ENCODE measurements at places on chromosomes 7 and 10.

DNA sequence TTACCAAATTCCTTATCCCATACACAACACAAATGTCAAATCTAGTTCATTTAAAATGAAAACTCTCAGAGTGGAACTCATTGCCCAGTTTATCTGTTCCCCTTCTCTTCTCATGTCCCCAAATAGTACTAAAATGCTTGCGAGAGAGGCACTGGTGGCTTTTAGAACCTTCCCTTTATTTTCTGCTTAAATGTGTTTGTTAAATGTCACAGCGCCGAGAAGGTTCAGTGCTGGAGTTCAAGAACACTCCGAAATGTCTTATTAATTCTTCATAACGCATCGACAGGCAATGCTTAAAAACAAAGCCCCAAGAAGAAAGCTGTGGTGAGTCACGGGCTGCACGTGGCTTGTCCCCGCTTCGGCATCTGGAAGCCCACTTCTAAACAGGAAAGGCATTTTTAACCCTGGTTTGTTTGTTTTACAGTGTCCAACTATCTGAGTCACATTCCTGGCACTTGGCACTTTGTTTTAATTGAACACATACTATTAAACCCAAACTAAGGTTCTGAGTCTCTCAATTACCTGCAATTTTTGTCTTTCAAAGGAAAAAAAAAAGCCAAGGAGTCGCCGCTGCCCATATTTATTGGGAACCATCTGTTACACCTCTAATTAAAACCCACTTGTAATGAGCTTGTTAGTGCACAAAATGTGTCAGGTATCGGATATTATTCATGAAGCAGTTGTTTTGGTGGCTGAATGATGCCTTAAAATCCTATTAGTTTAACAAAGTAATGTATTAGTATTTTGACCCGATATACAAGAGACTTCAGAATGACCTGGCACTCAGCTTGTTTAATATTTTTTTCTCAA lies 49.9 kb upstream of the MGMT start:
- peak; percentile 40 for DNase-seq

- DNase-seq, result no peak
Measured at GRCh38 chr10:102268375-102268888, 23.1 kb downstream of the GBF1 start.

GRCh38 chr7:97499204-97499603 lies 232.7 kb upstream of the TAC1 start:
- no peak for DNase-seq

- no peak for DNase-seq
Measured at GRCh38 chr7:138690495-138690894, 10.7 kb downstream of the SVOPL start.

DNA sequence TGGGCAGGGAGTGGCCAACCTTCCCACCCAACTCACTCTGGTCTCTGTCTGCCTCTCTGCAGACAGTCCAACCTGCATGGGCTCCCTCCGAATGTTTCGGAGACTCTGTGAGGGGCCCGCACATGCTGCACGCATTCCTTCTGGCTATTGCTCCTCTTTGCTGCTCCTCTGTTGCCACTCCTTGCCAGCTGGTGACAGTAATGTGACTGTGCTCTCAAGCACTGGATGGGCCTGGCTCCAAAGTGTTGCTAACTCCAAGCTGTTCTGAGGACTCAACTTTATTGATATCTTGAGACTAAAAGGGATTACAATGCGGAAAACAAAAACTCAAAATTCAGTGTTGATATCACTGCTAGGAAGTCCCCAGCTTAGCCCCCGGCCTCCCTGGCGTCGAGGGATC lies 105.4 kb upstream of the KIF5B start:
- no peak for DNase-seq

GRCh38 chr10:97850446-97850845 lies 803 bp downstream of the GOLGA7B start:
- no peak for DNase-seq

- no peak for DNase-seq
Measured at GRCh38 chr10:15121707-15122106, 24.6 kb downstream of the RPP38 start.

DNA sequence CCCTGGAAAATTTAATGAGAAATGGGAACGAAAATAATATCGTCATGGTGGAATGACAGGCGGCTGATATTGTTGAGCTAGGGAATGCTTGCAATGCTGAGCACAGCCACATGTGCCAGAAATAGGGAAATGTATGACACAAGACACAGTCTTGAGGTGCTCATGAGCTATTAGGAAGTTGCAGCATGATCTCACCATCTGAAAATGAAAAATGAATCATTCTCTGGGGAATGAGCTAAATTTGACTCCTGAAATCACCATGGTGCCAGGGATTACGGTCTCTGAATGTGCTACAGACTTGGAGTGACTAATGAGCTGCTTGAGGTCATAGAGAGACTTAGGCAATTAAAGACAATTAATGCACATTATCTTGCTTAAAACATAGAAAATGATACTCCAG lies 845.0 kb downstream of the CNTNAP2 start:
- DNase-seq, result no peak

GRCh38 chr10:16656895-16657294 lies 135.2 kb upstream of the C1QL3 start:
- no peak for DNase-seq

GRCh38 chr10:73126343-73126742 lies 16.1 kb downstream of the NUDT13 start:
- DNase-seq, result no peak

GRCh38 chr7:1209097-1209496 lies 23.6 kb upstream of the UNCX start:
- DNase-seq, result no peak

DNA sequence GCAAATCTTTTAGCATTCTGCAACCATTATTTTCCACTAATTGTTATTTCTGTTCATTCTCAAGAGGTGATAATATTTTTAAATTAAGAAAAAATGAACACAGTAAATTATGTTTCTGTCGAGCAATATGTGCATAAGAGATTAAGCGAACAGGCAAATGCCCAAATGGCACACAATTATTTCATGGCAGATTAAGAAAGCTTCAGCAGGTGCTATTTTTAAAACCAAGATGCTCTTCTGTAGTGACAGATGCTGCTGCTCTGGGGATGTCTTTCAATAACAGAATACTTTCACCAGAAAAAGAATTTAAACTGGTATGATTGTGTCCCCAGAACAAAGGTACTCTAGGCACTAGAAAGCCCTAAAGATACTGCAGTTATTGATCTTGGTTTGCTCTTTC lies 412.7 kb upstream of the SORCS1 start:
- DNase-seq, result no peak

DNA sequence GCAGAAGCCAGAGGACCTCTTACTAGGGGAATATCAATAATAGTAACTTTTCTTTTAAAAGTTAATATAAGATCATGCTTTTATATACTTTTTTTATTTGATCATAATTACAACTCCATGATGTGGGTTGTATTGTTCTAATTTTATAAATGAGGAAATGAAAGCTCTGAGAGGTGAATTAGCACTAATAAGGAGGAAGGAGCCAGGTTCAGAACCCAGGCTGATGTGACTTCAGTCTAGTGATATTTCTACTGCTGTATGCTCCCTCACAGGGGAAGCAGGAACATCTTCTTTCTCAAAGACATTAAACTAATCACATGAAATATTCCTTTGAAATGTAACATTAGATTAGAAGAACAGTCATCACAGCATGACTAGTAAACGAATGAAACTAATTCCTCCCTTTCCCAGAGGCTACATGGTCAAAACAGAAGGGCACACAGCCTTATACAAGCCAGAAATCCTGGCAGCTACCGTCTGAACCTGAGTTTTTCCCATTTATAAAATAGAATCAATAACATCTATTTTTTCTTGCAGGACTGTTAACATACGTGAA lies 81.4 kb upstream of the GJD4 start:
- DNase-seq, result no peak

- DNase-seq, result no peak
Measured at GRCh38 chr10:29254123-29255046, 34.5 kb upstream of the LYZL1 start.

GRCh38 chr7:28128608-28129007 lies 52.0 kb downstream of the JAZF1 start:
- DNase-seq, result no peak

GRCh38 chr7:96416116-96416515 lies 94.2 kb upstream of the SLC25A13 start:
- no peak for DNase-seq

- DNase-seq, result no peak
Measured at GRCh38 chr7:128705891-128706333, 33.2 kb upstream of the CALU start.

DNA sequence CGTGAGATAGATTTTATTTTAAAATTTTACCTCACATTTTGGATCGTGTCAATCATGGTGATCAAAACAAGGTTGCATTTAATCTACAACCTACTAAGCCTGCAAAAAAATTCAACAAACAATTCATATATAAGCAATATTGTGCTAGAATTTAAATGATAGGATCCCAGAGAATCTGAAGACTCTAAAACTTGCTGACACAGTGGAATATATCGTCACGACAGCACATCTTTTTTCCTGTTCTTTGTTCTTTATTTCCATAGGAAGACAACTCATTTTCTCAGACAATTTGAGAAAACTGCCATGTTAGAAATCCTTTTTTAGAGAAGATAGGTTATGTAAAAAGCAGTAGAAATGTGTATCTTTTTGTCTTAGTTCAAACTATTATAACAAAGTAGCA lies 820.2 kb upstream of the CELF2 start:
- no peak for DNase-seq

DNA sequence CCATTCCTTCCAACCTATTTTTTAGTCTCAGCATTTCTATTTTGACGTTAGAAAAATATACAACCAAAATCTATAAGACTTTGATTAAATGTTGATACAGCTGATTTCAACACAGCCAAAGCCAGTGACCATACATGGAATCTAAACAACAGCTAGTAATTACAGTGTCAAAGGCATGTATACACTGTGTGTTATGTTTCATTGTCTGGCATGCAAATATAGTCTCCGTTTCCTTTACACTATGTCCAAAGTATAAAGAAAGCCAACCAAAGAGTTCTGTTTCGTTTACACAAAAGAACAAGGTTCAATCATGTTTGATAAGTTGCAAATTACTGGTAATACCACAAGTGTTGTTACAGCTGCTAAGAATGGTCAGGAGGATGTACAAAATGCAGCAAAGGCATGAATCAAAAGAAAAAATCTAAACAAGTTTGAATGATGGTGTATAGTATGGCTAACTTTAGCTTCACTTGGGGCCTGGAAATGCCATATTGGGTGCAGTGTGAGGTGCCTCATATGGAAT lies 268.3 kb upstream of the FERD3L start:
- DNase-seq, result no peak

GRCh38 chr10:119427263-119427864 lies 115.2 kb downstream of the RGS10 start:
- no peak for DNase-seq

DNA sequence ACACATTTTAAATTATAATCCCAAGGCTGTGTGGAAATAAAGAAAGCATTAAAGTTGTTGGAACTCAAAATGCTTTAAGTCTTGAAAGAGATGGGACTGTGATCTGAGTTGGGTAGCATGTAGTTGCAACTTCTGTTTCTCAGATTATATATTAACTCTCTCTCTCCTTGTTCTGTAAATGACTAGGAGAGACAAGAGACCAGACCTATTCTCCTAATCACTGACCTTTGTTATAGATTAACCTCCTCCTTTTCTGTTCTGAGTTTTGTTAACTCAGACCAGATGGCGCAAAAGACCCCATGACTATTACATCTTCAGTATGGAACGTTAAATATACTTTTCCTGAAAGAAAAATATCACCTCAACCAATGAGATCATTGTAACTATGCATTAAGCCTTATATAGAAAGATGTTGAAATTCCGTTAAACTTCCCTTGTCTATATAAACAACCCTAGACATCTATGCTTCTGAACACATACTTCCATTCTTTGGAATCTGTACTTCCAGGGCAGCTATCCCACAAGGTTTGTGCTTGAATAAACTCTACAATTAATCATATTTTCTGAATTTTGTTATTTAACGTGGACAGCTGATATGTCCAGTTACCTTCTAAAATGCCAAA lies 143.5 kb upstream of the TRIM24 start:
- no peak for DNase-seq

DNA sequence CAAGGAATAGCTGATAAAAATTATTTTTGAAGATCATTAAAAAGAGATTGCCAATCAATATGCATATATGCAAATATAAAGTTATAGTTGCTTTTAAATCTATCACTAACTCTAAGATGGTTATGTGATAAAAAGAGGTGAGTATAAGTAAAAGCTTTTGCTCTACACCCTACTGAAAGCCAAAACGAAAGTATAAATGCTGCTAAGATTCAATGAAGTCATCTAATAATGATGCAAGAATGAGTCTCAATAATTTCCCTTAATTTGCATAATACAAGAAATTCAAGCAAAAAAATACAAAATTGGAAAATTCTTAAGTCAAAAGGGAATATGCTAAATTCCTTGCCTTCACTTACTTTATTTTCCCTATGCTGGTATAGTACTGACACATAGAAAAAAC lies 75.2 kb downstream of the WAPL start:
- no peak for DNase-seq

DNA sequence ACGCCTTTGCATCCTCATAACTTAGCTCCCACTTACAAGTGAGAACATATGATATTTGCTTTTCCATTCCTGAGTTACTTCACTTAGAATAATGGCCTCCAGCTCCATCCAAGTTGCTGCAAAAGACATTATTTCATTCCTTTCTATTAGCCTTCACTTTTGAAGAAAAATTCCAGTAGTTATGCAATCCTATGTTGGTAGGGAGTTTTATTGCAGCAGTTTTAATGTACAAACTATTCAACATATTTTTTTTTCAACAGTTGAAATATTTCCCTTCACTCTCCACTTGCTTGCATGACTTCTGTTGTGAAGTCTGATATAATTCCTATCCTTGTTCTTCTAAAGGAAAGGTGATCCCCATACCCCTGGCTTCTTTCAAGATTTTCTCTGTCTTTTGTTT lies 27.3 kb upstream of the ARHGAP22 start:
- DNase-seq, result no peak

DNA sequence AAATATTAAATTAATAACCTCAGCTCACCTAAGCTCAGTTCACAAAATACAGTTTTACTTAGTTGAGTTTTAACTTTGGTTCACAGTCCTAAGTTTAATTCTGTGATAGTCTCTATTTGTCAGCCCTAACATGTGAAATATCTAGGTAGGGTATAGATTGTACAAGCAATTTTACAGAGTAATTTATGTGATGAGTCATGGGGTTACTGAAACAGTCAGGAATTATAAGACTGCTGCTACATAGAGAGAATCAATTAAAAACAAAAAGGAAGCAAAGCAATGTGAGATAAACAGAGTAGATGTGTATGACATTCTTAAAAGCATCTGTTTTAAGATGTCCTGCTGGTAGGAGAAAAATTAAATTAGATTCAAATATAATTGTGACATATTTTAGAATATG lies 1018.2 kb upstream of the KCND2 start:
- DNase-seq, result no peak

- no peak for DNase-seq
Measured at GRCh38 chr10:74706966-74707365, 119.4 kb upstream of the KAT6B start.

Data from NCI-H524 treated with DMSO at 0.1 percent for 48 hours (cell line).